Lower lobe of right lung (tissue), 2 donors: ENCODE measurements at places on chromosomes 5 and 9. TPM values are rescaled to one million over a fixed set of nuclear protein-coding genes. Genes with fewer than 3 reads are reported as not detected.

Gene TRIP13
- total RNA-seq = 1.0 TPM

GRCh38 chr9:133351908-133352634 lies 4.1 kb downstream of the RPL7A start:
- no peak for DNase-seq
- H3K36me3 ChIP-seq = peaks cover 56% of the 10 kb centered on the region
- no peaks in the 10 kb centered on the region for H3K27me3 ChIP-seq
- H3K27ac ChIP-seq = no peak overlapping the region
- no peak overlapping the region for H3K4me3 ChIP-seq

DNA sequence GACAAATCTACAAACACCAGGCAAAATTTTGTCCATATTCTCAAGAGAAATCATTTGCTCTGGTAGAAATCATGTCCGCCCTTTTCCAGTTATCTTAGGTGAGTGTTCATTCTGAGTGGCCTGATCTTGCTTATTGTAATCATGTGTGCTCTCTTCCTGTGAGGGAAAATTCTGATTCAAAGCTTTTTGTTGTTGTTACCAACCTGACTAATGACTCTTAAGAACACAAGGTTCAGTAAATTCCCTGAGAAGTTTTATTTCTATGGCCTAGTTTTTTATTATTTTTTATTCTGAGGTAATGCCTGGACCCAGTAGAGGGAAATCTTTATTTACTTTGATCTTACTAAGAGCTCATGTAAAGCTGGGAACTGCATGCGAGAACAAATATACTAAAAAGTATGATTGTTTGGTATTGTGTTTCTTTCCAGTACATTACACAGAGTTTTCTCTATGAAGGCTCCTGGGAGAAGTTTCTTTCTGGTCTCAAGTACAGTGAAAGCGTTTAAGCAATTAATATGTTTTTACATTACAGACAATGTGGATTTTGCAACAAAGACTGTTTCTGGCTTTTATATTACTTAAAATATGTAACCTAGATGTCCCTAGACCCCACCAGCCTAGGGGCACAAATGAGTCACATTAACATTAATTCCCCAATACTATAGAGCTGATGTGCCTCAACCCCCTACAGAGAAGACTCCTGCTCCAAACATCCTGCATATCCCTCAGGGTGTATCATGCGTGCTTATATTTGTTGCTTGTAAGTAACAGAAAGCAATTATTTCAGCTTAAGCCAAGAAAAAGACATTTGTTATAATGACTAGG lies 138.1 kb downstream of the TMEM167A start:
- no peak for DNase-seq
- H3K27me3 ChIP-seq = no peaks in the 10 kb centered on the region
- H3K36me3 ChIP-seq = no peaks in the 10 kb centered on the region
- H3K4me3 ChIP-seq = no peak overlapping the region

DNA sequence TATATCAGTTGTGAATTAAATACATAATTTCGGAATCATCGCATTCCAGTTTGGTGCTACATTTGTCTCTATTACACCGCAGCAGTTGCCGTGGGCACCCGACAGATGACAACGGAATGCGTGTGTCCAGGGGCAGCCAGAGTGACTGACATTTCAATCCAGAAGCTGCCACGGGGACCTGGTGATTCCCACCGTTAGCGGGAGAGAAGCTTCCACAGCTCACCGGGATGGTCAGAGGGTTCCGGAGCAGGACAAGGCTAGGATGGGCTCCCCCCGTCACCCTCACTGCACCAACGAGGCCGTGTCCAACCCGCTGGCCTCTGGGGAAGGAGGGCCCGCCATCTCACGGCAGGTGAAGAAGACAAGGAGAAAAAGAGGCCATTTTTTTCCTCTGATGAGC lies 86.8 kb downstream of the GTF3C4 start:
- no peaks in the 10 kb centered on the region for H3K27me3 ChIP-seq
- H3K4me3 ChIP-seq = no peak overlapping the region
- peaks cover 5% of the 10 kb centered on the region for H3K4me1 ChIP-seq
- DNase-seq = no peak
- H3K36me3 ChIP-seq = no peaks in the 10 kb centered on the region
- no peak overlapping the region for H3K27ac ChIP-seq

DNA sequence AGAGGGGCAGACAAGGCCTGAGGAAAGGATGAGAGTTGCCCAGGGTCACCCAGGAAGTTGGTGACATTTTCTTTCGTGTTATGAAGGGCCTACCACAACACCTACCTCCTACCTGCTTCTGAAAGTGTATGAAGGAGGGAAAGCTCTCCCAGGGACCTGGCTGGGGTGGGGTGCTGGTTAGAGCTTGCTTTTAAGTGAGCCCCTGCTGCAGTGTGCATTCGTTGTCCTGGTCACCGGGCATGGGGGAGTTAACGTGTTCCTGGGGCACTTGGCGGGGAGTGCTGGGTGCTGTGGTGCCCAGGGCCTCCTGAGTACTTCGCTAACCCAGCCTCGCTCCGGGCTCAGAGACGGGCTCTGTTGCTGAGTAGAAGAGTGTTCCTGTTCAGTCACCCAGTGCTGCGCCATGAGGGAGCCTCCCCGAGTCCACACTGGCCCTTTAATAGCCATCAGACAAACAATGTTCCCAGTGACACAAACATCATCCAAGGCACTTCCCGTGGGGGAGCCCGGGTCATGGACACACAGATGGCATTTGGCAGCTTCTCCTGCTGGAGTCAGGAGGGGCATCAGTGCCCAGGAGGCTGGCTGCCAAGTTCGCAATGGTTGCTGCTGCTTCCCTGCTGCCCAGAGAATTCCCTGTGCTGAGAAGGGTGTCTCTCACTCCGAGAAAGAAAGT lies 85.7 kb downstream of the AMBP start:
- H3K4me3 ChIP-seq = peak overlapping the region; percentile 26
- no peak for DNase-seq
- no peaks in the 10 kb centered on the region for H3K27me3 ChIP-seq
- H3K4me1 ChIP-seq = peaks cover 46% of the 10 kb centered on the region
- no peak overlapping the region for H3K27ac ChIP-seq
